Suppressor macrophage treated with lipopolysaccharide for 1 hour (primary cell): ENCODE measurements at places on chromosomes 11 and 22.

- no peak for DNase-seq
Observed at GRCh38 chr22:44592126-44592823, 94.2 kb upstream of the RTL6 start.

- DNase-seq: no peak
Observed at GRCh38 chr11:24622262-24622661, 125.4 kb downstream of the LUZP2 start.

- no peak for DNase-seq
Observed at GRCh38 chr22:43488031-43488866, 76.4 kb downstream of the MPPED1 start.

DNA sequence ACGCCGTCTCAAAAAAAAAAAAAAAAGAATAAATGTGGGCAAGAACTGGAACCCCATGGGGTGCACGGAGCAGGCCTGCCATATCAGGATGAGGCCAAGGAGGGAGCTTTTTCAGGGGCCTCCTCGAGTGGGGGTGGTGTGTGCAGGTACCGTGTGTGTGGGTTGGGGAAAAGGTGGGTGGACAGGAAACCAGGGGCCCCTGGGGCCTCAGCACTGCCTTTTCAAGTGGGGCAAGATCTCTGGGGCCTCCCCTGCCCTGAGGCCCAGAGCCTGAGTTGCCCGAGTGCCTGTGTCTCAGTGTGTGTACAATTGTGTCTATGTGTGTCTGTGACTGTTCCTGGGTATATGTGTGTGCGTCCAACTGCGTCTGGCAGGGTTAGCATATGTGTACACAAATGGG lies 23.8 kb downstream of the TEF start:
- DNase-seq: no peak

- no peak for DNase-seq
Observed at GRCh38 chr11:126776119-126776518, 224.5 kb downstream of the KIRREL3 start.

DNA sequence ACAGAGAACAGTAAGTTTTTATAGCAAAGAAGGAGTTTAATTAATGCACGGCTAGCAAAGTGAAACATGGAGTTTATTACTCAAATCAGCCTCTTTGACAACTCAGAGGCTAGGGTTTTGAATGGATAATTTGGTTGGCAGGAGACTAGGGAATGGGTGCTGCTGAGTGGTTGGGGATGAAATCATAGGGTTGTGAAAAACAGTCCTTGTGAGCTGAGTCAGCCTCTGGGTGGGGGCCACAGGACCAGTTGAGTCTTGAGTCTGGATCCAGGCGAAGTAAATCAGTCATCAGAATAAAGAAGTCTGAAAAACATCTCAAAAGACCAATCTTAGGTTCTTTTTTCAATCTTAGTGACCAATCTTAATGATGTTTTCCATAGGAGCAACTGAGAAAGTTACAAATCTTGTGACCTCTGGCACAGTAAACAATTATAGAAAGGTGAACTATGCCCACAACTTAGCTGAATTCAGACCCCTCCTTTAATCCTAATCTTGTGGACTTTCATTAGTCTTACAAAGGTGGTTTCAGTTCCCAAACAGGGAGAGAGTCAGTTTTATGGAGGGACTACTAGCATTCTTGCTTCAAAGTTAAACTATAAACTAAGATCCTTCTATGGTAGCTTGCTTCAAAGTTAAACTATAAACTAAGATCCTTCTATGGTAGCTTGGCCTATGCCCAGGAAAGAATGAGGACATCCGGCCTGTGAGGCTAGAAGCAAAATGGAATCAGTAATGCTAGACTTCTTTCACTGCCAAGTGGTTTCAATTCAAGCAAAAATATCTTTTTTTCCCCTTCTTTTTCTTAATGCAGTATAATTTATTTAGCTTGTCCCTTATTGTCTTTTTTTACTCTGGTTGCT lies 84.5 kb downstream of the AASDHPPT start:
- no peak for DNase-seq

DNA sequence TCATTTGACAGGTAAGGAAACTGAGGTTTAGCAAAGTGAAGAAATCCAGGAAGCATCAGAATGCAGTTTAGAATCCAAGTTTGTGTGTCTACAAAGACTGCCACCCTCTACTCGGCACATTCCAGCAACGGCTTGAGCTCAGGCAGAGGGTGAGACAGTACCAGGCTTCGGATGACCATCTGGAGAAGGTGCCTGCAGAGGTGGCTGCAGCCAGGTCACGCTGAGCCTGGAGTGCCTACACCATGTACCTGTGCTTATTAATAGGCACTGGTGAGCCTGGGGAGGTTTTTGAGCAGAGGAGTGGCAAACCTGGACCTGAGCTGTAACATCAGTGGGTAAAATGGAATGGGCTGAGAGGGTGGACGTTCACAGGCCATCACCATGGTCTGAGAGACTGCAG lies 4.7 kb downstream of the FXYD6 start:
- DNase-seq: no peak

DNA sequence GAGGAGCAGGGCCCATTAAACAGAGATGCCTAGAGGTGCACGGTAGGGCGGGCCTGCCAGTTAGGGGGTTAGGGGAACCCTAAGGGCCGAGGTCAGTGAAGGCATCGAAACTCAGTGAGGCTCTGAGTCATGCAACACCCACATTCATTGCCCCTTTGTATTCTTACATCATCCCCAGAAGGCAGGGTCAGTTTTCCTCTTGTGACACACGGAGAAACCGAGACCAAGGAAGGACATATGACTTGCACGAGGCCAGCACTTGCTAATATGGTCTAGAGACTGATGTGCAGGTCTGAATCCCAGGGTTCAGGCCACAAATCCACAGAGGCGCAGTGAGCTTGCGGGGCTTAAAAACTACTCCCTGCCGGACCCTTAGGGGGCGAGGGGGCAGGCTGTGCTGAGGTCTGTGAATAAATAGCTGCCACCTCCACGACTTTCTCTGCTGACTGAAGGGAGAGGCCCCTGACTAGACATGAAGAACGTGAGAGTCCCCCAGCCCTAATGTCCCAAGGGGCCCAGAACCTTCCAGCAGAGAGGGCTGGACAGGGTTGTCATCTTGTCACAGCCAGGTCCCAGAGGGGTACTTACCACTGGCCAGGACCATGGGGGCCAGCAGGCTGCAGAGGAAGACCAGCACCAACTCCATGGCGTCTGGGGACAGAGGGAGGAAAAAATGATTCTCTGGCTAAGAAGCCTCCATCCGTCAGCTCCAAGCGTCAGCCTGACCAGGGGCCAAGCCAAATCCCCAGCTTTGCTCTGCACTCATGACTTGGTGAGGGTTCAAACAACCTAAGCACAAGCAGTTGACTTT lies 17.8 kb upstream of the FXYD2 start:
- DNase-seq: peak; percentile 99

DNA sequence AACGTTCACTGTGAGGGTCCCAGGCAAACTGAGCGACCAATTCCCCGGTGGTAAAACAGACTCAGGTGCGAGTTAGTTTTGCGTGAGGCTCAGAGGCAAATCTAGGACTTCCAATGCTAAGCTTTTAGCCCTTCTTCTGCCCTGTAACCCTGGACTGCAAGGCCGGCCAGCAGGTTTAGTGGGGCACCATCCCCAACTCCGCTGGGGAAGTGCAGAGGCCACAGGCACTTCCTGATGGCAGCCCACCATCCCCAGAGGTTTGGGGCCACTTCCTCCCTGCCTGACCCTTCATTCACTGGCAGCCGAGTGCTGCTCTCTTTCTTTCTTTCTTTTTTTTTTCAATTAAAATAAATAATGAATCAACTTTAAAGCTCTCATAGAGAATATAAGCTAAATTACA lies 124.6 kb upstream of the B3GAT1 start:
- DNase-seq: no peak

DNA sequence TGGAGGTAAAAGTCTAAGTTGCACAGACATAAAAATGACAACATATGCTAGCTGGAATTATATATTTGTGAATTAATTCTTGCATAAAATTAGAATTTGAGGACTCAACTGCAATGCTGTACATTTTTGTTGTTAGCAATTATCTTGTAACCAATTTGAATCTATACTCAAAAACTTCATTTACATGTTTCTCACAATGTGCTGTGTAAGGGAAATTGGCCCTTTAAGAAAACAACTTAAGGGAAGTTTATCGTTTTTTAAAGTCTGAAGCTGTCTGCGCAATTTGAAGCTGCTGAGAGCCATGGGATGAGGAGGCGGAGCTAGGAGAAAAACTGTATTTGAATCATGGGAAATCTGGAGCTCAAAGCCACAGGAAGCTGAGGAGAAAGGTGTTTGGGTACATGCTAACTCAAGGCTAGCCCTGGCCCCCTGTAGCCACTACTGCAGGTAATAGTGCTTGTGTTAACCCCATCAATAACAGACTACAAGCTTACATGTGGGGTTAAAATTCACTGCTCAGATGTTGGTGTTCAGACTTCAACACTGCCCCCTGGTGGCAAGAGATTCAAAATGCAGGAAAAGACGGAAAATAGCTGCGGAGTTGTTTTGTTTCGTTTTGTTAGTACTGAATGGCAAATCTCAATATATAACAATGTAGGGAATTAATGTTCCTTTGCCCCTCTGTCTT lies 126.1 kb downstream of the BRD1 start:
- peak; percentile 26 for DNase-seq

DNA sequence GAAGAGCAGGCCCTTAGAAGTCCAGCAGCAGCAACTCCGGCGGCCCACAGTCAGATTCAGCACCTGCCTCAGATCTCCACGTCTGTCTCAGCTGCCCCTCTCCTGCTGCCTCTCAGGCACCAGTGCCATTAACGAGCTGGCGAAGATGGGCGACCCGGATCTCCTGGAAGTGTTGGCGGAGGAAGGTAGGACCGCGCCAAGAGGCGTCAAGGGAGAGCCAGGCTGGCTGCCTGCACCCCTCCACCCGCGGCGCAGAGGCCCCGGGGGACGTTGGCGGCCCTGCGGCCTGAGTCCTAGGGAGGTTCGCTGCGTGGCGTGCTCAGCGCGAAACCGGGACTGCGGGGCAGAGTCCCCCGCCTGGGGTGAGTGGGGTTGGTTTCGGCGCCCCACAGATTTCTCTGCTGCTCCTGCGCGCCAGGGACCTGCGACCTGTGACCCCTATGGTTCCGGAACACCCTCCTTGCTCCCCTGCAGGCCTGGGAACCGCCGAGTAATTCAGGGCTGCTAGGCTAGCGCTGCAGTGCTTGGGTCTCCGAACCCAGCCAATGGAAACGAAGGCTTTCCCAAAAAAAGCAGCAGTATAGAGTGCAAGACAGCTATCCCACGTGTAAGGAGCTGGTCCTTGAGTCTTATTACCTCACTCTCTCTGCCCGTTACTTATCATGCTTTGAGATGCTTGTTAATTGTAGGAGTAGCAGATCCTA lies 615 bp downstream of the ANO5 start:
- DNase-seq: peak; percentile 24

- DNase-seq: no peak
Observed at GRCh38 chr11:57758174-57758573, 3.4 kb upstream of the CTNND1 start.

- no peak for DNase-seq
Observed at GRCh38 chr11:43267856-43268580, 43.8 kb upstream of the API5 start.

GRCh38 chr11:71221201-71221600 lies 31.2 kb downstream of the SHANK2 start:
- DNase-seq: no peak

DNA sequence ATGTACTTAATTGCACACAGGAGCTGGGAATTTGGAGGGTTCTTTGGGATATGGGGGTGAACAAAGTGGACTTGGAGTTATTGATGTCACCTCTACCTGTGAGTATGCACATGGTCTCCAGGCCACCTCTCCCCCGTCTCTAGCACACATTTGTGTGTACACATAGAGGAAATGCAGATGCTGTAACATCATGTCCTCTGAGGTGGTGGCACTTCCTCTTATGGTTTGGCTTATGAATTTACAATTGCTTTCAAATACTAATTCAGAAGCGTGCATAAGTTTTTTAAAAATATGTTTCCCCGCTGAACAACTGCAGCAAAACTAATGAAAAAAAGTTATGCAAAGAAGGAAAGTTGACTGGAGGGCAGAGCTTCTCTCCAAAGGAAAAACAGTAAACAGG lies 152.0 kb upstream of the TENM4 start:
- DNase-seq: no peak

GRCh38 chr11:44725757-44726282 lies 942 bp upstream of the TSPAN18 start:
- no peak for DNase-seq

DNA sequence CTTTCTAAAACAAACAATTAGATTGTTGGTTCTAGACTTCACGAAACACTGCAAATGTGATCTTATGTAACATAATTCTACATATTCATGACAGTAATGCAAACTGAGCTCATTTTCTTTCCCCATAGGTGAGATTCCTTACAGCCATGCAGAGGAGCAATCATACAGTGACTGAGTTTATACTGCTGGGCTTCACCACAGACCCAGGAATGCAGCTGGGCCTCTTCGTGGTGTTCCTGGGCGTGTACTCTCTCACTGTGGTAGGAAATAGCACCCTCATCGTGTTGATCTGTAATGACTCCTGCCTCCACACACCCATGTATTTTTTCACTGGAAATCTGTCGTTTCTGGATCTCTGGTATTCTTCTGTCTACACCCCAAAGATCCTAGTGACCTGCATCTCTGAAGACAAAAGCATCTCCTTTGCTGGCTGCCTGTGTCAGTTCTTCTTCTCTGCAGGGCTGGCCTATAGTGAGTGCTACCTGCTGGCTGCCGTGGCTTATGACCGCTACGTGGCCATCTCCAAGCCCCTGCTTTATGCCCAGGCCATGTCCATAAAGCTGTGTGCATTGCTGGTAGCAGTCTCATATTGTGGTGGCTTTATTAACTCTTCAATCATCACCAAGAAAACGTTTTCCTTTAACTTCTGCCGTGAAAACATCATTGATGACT lies 1.5 kb downstream of the OR9G1 start:
- DNase-seq: no peak

GRCh38 chr11:118349475-118349874 lies 5.3 kb downstream of the CD3G start:
- no peak for DNase-seq

DNA sequence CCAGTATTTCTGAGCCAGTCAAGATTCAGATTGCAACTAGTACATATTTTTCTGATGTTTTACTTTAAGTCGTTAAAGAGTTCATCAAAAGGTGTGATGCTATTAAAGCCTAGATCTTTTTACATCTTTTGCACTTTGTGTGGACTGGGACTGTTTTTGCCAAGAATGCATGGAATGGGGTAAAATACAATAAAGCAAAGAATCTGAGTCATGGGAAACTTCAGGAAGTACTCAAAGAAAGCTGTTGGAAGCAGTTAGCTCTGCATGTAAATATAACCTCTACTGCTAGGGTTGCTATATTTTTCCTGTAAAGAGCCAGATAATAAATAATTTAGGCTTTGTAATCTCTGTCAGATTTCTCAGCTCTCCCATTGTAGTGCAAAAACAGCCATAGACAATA lies 20.9 kb downstream of the ATXN10 start:
- no peak for DNase-seq
